NCI-H1694 (cell line): ENCODE measurements at places on chromosomes 3 and 15.

DNA sequence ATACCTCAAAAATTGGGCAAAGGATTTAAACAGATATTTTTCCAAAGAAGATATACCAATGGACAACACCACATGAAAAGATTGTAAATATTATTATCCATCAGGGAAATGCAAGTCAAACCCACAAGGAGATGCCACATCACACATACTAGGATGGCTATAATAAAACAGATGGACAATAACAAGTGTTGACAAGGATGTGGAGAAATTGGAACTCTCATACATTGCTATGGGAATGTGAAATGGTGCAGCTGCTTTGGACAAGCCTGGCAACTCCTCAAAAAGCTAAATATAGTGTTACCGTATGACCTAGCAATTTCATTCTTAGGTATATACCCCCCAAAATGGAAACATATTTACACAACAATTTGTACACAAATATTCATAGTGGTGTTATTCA is 59.3 kb downstream of the PPCDC start:
- DNase-seq = no peak

DNA sequence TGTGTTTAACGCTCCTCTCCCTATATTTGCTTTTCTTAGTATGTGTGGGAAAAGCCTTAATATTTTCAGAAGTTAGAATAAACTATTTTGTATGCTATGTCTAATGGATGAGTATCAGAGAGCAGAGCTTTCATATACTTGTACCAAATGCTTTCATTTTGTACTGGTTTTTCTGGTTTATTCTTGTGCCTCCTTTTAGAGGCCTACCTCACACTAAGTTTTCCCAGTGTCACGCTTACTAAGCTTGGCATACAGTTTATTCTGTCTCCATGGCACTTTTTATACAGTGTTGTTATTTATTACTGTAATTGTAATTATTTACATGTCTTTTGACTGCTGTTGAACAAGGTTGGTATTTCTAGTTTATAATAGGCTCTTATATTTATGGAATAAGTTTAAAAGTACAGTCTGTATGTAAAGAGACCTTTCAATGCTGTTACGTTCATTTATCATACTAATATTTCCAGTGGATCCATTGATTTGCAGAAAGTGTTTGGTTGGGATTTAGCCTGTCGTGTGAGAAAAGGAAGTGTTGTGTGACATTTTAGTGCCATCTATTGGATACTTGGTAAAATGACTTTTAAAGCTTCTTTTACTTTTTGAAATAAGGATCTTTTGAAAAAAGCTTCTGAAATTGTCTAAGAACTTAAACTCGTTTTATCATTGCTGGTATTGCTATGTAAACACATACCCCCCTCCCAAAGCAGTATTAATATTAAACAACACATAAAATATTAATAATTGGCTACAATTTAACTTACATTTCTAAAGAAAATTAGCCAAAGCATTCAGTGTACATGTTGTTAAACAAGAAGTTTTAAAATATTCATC is 5.2 kb upstream of the EBLN2 start:
- no peak for DNase-seq

- no peak for DNase-seq
These were observed 22.2 kb upstream of the DYNC1LI1 start for GRCh38 chr3:32592696-32593353.

DNA sequence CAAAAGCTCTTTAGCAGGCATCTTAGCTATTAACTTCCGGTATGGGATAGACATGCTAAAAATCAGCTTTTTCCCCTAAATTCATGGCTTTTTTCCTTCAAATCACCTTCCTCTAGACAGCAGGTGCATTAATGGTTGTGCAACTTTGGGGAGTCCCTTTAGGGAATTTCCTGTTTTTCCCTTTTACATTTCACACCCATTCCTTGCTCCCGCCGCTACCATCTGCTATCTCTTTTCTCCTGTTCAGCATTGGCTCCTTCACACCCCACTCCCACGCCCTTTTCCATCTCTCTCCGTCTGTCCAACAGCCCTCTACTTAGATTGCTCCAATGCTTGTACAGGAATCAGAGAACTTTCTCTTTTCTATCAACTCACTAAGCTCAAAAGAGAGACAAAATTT is 43.4 kb downstream of the FEZF2 start:
- DNase-seq = no peak
